ENCODE measurements at places on chromosomes 16 and 17. TPM values are rescaled to one million over a fixed set of nuclear protein-coding genes. Genes with fewer than 3 reads are reported as not detected.

DNA sequence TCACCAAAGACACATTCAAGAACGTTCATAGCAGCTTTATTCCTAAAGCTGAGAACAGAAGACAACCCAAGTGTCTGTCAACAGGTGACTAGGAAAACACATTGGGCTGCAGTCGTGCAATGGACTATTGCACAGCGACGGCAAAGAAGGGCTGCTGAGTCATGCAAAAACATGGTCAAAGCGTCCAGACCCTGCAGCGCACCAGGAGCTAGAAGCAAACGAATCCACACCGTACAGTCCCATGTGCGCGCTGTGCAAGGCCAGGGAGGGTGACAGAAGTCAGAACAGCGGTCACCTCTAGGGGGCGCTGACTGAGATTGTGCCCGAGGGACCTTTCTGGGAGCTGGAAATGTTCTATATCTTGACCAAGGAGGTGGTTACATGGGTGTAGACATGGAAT is 266.4 kb downstream of the MAF start:
- no peak for DNase-seq

- DNase-seq = peak; percentile 78
Observed at GRCh38 chr17:35079547-35080423, 16.3 kb upstream of the RFFL start.

GRCh38 chr16:396605-397004 is 394 bp upstream of the NME4 start:
- DNase-seq = no peak

The TMC8 gene
- 0.95 TPM for total RNA-seq

The SHISA6 gene
- total RNA-seq = not detected
